NT2/D1 (cell line): ENCODE measurements at places on chromosomes 5 and 9.

- DNase-seq, result no peak
These were observed 133.4 kb downstream of the ACTBL2 start for GRCh38 chr5:57349214-57349613.

GRCh38 chr9:93137362-93137761 is 3.3 kb upstream of the NINJ1 start:
- DNase-seq, result no peak

GRCh38 chr5:179978792-179979191 is 71.1 kb upstream of the TBC1D9B start:
- DNase-seq, result no peak

DNA sequence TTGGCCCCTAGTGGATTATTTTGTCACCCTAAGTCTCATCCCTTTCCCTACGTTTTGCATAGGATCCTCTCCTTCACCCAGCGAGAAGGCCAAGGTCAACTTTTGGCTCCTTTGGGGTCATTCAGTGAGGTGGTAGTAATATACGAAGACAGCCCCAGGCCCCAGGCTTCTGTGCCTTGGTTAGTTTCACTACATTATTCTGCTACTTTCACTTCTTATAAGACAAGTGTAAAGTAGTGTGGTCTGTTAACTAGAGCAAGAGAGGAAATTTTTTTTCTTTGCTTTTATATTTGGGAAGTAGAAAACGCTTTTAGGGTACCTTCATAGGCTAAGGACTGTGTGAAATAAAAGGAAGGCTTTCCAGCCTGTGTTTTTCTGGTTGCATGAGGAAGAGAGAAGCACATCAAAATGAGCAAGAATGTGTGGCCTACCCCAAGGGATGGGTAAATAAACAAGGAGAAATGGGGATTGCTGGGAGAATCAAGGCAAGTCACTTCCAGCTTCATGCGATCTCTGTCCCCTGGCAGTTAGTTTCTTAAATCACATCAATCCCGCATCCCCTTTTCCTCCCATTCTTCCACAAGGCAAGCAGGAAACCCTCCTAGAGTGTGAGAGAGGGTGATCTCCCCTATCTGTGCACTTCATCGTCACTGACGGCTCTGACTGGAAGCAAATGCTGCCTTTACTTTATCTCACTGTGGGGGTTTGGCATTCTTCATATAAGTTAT is 677.0 kb upstream of the WWC1 start:
- DNase-seq, result no peak

- no peak for DNase-seq
These were observed 93.3 kb upstream of the MAP1B start for GRCh38 chr5:72013766-72014624.

DNA sequence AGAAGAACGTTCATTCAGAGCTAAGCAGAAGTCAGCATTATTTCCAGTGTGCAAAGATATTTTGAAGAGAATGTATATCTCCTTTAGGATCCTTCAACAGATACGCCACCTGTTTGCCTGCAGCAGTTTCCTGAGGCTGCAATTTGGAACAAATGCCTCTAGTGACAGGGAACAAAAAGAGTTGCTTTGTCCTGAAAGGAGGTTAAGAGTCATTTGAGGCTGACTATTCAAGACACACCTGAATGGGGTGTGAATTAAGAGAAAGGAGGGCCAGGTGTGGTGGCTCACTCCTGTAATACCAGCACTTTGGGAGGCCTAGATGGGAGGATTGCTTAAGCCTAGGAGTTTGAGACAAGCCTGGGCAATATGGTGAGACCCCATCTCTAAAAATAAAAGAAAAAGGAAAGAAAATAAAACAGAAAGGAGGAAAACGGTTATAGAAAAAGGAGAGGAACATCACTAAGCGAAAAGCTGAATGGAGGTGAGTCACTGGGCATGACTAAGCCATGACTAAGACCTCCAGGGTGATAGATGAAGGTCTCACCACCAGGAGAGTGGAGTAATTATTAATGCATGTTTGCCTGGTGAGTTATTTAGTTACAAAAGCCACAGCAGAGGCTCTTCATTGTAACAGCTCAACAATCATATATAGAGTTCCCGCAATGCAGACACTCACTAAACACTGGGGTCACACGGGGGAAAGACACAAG is 255.2 kb upstream of the TNC start:
- DNase-seq, result no peak

DNA sequence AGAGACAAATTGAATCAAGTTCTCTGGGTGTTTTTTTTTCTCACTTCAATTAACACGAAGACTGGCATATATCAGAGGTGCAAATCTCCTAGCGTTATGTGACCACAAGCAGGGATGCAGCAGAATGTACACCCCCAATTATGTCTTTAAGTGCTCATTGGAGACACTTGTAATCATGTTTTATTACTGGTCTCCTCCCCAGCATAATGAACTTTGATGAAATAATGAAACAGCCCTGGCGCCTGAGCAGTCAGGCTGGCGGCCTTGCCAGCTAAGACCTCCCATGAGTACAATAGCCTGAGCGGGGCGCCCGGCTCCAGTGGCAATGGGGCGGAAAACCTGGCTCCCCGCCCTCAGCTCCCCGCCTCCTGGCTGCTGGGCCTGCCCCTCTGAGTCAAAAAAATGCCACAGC is 209.4 kb upstream of the MSX2 start:
- DNase-seq, result no peak

- DNase-seq, result no peak
These were observed 184.5 kb upstream of the PTGER4 start for GRCh38 chr5:40495237-40495635.

GRCh38 chr9:109467936-109468335 is 30.2 kb downstream of the PTPN3 start:
- DNase-seq, result no peak

DNA sequence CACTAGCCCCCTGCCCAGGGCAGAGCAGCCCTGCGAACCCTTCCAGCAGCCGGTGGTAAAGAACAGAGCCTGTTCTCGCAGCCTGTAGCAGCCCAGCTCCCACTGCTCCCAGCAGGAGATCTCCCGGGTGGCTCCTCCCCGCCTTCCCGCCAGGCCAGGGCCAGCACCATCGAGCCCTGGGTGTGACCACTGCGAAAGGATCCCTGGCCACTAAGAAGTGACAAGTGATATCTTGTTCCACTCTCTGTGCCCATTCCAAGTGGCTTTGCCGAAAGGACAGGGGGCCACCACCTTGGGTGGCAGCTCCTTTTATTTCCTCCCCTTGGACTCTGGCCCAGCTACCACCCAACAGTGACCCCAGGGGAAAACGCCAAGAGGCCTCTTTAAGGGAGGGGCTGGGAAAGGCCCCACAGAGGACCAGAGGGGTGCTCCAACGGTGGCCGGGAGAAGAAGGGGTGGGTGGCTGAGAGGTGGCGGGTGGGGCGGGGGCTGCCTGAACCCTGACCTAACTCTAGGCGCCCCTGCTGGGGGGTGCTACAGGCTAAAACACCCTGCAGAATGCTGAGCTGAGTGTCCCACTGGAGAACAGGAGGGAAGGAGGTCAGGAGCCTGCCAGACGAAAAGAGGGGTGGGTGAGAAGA is 1.6 kb downstream of the NACC2 start:
- DNase-seq, result no peak

- DNase-seq, result no peak
These were observed 57.1 kb downstream of the TBCA start for GRCh38 chr5:77718934-77719610.

GRCh38 chr5:124902097-124902821 is 155.8 kb upstream of the ZNF608 start:
- no peak for DNase-seq

- DNase-seq, result no peak
These were observed 501.7 kb downstream of the ARHGEF28 start for GRCh38 chr5:74127381-74128320.

GRCh38 chr5:123429993-123430392 is 6.8 kb upstream of the CEP120 start:
- no peak for DNase-seq

DNA sequence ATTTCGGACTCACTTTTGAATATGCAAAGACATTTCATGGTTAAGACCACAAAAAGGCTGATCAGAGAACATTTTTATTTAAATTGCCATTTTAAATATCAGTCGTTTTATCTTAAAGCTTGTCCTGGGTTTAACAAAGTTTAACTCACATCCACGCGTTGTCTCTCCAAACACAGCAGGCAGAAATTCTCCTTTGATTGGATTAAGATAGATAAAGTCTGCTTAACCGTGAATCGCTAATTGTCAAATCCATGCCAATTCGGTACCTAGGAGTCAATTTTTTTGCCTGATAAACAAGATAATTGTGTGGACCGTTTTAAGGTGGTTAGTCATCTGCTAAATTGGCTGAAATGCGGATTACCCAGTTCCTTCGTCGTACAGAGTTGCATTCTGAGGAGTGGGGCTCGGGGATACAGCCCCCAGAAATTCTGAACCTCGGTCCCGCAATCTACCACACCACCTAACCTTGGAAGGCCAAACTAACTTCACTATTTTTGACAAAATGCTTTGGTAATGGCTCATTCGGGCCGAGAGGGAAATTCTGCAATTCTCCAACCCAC is 665 bp upstream of the BTF3 start:
- DNase-seq, result no peak

DNA sequence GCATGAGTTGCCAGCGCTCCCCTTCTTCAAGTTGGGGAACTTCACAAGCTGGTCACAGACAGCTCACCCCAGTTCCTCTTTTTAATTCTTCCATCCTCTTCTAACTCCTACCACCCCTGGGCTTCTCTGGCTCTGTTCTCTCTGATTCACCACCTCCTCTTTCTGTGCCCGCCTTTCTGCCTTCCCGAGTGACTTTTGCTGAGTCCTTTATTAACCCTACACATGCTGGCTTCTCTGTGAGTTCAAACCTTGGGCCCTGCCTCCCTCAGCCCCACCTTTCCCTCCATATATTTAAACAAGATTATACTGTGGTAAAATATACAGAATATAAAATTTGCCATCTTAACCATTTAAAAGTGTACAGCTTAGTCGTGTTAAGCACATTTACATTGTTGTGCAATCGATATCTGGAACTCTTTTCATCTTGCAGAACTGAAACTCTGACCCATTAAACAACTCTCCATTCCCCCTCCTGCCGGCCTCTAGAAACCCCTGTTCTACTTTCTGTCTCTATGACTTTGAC is 32.0 kb downstream of the SLC46A2 start:
- no peak for DNase-seq

- DNase-seq, result no peak
These were observed 63.3 kb downstream of the ABCA1 start for GRCh38 chr9:104864675-104865104.

DNA sequence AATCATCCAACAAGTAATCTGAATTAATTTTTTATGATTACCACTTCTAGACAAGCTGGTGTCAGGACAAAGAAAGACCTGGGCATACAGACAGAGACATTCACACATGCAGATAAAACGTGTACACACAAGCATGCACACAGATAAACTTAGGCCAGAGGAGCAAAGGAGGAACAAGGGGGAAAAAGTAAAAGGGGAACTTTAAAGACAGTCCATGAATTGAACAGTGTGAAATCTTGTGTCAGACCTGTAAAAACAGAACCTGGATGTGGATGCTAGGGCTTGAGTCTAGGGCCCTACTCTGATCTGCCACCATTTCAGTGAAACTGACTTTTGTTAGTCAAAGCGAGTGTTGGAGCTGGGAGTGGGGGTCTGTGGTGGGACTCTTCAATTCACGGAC is 11.2 kb upstream of the ZSWIM6 start:
- no peak for DNase-seq

- DNase-seq, result no peak
These were observed 139.0 kb upstream of the ZNF462 start for GRCh38 chr9:106723926-106724325.

DNA sequence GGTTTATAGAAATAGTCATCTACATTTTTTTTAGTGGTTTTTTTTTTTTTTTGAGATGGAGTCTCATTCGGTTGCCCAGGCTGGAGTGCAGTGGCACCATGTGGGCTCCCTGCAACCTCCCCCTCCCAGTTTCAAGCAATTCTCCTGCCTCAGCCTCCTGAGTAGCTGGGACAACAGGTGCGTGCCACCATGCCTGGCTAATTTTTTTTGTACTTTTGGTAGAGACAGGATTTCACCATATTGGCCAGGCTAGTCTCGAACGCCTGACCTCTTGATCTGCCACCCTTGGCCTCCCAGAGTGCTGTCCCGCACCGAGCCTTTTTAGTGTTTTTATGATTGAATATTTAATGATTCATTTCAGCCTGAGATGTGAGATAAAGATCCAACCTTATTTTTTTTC is 27.3 kb downstream of the ANKRD33B start:
- DNase-seq, result no peak

GRCh38 chr9:132003896-132004295 is 75.8 kb downstream of the MED27 start:
- DNase-seq, result no peak

GRCh38 chr5:111383288-111383970 is 128.9 kb downstream of the STARD4 start:
- DNase-seq, result no peak

- DNase-seq, result no peak
These were observed 54.5 kb downstream of the ZNF366 start for GRCh38 chr5:72452515-72453245.

GRCh38 chr9:76289042-76289441 is 105.2 kb downstream of the RFK start:
- DNase-seq, result no peak

GRCh38 chr9:108903420-108904103 is 30.4 kb downstream of the ELP1 start:
- DNase-seq, result no peak

GRCh38 chr9:88813638-88814209 is 177.5 kb upstream of the S1PR3 start:
- no peak for DNase-seq

- DNase-seq, result no peak
These were observed 51.3 kb downstream of the LMX1B start for GRCh38 chr9:126664900-126665643.

DNA sequence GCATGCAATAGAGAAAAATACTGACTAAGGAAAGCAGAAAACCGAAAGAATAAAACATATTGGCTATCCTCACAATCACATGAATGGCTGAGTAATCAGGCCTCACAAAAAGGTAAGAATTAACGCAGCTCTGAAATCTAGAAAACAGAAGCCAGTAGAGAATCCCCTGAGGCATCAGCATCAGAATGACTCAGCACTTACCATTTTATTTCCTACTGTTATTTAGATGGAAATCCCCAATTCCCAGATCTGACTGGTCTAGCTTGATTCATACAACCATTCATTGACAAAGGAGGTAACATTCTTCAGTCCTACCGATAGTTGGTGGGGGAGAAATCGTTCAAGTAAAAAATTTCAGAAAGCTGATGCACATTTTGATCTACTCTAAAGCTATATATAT is 1408.4 kb upstream of the WWC1 start:
- DNase-seq, result peak; percentile 27

DNA sequence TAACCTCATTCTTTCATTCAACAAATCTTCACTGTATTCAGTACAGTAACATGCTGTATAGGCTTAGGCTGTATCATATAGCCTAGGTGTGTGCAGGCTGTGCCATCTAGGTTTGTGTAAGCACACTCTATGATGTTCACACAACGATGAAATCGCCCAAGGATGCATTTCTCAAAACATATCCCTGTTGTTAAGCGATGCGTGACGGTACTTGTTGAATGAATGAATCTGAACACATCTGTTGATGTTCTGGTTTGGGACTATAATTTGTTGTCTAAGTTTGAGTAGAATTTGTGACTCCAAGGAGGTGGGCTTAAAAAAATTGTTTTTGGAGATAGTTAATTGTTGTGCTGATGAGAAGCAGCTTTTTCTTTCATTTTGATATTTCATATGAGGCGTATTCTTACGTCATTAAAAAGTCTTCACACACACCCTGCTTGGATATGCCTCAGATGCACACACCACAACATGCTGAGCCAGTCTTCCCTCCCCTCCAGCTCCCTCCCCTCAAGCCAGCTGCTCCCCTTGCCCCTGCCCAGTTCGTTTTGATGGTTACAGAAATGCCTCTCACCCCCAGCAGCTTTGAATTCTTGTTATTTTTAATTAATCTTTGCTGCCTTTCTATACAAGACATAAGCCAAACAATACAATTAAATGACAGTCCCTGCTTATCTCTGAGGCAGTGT is 5.5 kb upstream of the PSAT1 start:
- no peak for DNase-seq
